Naive thymus-derived CD4-positive, alpha-beta T cell (primary cell): ENCODE measurements at places on chromosomes 5 and 9.

DNA sequence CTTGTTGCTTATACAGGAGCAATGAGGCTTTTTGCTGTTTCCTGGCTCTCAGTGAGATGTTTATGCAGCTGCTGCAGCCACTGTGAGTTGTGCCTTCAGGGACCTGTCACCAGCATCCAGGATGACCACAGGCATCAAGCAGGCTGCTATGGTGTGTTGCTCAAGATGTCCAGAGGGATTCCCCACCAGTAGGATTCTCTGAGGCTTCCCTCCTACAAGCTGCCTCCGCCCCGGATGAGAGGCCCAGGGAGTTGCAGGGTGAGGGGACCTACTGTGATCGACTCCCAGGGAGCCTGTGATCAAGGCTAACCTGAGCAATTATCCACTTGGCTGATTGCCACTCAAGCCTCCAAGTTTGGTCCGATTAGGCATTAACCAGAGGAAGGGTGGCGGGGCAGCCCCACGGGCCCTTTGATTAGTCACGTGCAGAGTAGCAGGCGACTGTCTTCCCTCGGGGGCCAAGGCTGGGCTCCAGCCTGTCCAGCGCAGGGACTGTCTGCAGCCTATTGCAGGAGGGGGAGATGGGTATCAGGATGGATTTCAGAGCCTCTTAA is 1.8 kb upstream of the FAT2 start:
- DNase-seq = no peak

DNA sequence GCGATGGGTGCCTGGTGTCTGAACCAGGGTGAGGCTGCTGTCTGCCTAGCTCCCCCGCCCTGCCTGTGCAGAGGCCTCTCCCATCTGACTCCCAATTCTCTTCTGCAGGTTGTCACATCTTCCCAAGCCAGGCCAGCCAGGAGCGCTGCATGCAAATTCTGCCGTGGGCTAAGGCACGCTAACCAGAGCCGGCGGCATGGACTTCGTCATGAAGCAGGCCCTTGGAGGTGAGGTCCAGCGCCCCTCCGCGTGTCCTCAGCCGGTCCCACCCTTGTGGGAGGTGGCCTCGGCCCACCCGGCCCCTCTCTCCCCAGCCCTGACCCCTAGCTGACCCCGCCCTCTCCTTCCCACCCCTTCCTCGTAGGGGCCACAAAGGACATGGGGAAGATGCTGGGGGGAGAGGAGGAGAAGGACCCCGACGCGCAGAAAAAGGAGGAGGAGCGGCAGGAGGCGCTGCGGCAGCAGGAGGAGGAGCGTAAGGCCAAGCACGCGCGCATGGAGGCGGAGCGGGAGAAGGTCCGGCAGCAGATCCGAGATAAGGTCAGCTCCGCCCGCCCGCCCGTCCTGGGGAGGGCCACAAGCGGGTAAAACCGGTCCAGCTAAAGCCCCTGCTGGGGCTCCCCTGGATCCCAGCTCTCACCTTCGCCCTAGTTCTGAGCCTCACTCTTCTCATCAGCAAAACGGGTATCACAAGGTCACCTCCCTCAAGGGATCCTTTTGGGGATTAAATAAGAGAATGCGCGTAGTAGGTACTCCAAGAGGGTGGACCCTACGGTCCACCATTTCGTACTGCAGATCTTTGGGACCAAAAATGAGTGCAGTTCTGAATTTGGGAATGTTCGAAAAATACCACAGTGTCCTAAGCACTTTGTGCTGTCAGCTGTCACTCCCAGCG is 7.4 kb downstream of the CPLX2 start:
- DNase-seq = no peak

GRCh38 chr5:127684726-127685467 is 18.3 kb upstream of the CCDC192 start:
- DNase-seq = no peak

- no peak for DNase-seq
Observed at GRCh38 chr5:127656825-127657224, 7.9 kb downstream of the CTXN3 start.

GRCh38 chr9:35712762-35713400 is 19.1 kb downstream of the TLN1 start:
- DNase-seq = no peak

DNA sequence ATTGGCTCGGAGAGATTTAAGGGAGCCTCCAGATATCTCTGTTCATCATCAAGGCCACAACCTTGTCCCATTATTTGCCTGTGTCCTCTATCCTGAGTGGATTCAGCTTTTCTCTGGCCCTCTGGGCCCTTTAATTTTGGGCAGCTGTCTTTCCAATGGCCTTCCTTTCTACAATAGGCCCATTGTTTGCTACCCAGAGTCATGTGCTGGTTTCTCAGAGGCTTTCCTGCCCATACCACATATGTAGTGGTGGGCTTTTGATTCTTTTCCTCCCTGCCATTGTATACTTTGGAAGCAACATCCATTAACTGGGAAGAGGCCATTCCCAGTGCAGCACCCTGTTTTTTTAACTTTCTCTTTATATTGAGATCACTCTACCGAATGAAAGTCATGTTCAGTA is 233.9 kb upstream of the SGCD start:
- no peak for DNase-seq

DNA sequence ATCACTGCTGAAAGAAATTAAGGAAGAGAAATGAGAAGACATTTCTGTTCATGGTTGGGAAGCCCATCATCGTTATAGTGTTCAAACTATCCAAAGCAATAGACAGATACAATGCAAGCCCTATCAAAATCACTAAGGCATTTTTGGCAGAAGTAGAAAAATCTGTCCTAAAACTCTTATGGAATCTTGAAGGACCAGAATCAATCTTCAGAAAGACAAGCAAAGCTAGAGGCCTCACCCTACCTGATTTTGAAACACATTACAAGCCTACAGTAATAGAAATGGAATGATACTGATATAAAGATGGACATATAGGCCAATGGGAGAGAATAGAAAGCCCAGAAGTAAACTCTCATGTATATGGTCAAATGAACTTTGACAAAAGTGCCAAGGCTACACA is 4.9 kb upstream of the IFNA21 start:
- DNase-seq = no peak

DNA sequence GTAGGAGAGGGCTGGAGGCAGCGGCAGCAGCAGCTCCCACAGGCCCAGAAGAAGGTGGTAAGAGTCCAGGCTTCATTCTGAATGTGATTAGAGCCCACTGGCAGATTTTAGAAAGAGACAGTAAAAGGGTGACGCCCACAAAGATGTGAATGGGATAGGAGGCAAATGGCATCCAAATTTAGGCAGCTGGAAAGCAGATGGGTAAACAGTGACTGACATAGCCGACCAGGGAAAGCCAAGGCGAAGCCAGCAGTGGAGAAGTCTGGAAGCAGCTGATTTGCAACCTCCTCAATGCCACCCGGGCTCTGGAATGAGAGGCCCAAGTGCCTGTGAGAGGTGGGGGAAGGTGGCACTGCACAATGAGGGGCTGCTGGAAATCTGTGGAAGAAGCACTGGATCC is 103.3 kb downstream of the C5orf15 start:
- no peak for DNase-seq

DNA sequence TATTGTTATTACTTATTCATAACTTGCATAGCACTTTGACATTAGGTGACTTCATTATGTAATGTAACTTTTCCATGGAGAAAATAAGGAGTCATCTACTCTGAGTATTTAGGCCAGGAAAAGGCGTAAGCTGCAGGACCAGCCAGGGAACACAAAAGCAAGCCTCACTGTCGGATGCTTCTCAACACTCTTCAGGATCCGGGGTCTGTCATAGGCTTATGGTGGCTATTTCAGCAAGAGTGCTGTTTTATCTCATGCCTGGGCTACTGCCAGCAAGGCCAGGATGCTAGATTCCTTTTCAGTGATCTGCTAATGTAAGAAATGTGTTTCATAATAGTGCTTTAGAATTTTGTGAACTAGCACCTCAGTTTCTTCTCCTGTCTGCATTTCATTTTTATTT is 162.4 kb downstream of the CHSY3 start:
- DNase-seq = no peak
